ENCODE measurements at places on chromosomes 11 and 22.

GRCh38 chr11:120151536-120151935 is 13.6 kb upstream of the TRIM29 start:
- DNase-seq: no peak

DNA sequence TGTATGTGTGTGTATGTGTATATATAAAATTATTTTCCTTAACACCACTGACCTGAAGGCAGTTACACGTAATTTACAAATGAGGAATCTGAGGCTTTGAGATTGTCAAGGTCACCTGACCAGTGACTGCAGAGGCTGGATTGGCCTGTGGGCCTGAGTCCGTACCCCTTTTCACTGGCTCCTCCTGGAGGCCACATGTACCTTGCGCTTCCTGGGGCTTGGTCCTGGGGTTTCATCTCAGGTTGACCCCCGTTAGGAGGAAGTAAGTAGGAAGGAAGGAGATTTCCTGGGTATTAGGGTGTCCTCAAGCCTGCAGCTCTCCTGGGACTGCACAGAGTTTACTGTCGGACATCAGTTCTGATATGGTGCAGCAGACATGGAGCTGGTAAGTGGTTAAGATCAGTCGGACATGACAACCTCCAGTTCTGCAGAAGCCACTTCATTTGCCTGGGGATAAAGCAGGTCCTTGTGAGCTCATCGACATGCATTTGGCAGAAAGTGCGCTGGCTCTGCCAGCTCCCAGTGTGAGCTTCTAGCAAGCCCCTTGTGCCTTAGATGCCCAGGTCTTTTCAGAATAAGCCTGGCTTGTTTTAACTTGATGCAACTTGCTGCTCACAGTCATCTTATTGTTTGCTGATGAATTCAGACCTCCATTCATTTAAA is 36.6 kb downstream of the ST3GAL4 start:
- peak; percentile 34 for DNase-seq

DNA sequence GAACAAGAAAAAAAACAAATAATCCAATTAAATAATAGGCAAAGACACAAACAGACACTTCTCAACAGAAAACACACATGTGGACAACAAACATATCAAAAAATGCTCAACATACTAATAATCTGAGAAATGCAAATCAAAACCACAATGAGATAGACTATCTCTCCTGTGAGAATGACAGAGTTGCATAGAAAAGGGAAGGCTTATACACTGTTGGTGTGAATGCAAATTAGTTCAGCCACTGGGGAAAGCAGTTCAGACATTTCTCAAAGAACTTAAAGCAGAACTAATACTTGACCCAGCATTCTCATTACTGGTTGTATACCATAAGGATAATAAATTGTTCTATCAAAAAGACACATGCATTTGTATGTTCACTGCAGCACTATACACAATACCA is 637.8 kb upstream of the LUZP2 start:
- no peak for DNase-seq

DNA sequence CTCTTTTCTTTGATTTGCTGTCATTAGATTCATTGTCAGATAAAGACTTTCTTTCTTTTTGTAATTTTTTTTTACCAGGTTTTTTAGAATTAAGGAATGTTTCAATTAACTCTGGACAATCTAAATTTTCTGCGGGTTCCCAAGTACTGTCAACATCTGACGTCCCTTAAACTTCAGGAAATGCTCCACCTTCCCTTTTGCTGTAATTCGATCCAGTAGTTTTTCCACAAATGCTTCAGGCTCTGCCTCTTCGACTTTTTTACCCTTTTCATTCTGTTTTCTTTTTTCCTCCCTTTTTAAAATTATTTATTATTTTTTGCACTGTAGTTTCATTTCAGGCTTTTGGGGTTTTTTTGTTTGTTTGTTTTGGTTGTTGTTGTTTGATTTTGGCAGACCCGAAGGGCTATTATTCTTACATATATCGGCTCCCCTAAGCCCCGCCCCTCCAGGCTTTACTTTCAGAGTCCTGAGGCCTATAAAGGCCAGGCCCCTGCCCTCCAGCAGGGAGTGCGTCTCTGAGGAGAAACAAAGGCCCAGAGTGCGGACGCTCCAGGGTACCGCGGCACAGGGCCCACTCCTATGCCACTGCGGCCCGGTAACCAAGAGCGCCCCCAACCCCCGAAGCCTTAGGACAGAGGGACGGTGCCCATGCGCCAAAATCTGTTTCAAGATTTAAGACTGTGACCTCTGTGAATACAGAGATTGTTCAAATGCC is 116.4 kb downstream of the TYR start:
- DNase-seq: no peak

DNA sequence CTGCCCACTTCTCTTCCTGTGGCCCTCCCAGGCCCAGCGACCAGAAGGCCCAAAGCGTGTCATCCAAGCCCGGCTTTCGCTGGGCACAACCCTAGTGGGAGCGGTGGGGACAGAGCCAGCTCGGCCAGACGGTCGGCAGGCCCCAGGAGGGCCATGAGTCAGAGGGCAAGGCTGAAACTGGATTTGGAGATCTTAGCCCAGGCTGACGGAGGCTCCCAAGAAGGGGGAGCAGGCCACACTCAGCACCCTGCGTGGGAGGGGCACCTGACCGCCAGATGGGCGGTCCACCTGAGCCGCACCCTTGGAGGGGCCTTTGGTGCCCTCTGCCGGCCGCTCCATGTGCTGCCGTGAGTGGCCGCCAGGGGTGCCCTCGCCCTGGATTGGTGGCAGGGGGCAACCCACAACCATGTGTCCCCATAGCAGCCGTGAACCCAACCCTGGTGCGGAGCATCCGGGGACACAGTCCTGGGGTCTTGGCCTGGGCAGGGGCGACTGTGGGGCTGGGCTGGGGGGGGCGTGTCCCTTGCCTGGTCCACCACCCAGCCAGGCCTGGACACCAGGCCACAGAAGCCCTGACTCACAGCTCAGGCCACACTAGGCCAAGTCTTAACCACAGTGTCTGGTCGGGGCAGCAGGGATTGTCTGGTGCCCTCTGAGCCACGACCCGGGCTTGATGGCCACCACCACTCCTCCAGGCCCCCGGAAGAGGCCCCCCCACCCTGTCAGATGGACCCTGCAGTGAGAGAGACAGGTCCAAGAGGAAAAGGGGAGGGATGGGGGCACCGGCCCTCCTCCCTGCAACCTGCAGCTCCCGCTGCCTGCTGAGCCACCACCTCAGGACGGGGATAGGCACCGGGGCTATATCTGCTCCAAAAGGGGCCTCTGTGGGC is 19.2 kb upstream of the TALDO1 start:
- peak; percentile 85 for DNase-seq

DNA sequence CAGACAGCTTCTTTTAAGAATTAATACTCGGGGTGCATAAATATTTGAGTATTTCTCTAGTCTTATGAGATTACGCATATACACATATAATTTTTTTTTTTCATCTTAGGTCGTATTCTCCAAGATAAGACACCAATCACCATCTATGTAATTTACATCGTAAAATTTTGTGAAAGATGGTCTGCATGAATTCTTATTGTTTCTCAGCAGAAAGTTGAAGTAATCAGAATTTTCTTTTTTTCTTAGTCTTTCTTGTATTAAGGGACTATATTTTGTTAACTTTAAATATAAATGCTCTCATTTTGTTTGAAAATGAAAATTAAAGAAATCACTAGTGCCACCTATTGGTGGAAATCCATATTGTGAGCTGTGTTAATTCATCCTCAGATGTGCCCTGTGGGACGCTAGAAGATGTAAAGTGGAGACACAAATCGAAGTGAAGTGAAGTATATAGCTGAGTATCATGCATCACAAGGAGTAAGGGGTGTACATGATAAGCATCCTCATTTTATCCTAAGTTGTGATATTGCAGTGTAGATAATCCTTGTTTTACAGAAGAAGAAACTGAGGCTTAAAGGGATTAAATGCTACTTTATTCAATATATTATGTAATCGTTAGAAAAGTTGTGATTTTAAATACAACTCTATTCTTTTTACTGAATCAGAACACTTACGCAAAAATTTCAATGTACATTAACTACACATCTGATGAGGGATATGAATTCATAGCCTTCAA is 2084.3 kb downstream of the LRRC4C start:
- peak; percentile 56 for DNase-seq

All from CD4-positive, alpha-beta T cell treated with Interleukin-1 beta for 1 hour (primary cell).